ENCODE measurements at places on chromosomes 1 and 21. TPM values are rescaled to one million over a fixed set of nuclear protein-coding genes. Genes with fewer than 3 reads are reported as not detected.

GRCh38 chr21:42376338-42376982 lies 10.1 kb upstream of the TFF1 start:
- H3K27ac ChIP-seq = no peak overlapping the region
- no peak overlapping the region for H3K4me3 ChIP-seq
- no peaks in the 10 kb centered on the region for H3K27me3 ChIP-seq
- H3K4me1 ChIP-seq = no peaks in the 10 kb centered on the region
- H3K36me3 ChIP-seq = no peaks in the 10 kb centered on the region
- DNase-seq = peak; percentile 53

DNA sequence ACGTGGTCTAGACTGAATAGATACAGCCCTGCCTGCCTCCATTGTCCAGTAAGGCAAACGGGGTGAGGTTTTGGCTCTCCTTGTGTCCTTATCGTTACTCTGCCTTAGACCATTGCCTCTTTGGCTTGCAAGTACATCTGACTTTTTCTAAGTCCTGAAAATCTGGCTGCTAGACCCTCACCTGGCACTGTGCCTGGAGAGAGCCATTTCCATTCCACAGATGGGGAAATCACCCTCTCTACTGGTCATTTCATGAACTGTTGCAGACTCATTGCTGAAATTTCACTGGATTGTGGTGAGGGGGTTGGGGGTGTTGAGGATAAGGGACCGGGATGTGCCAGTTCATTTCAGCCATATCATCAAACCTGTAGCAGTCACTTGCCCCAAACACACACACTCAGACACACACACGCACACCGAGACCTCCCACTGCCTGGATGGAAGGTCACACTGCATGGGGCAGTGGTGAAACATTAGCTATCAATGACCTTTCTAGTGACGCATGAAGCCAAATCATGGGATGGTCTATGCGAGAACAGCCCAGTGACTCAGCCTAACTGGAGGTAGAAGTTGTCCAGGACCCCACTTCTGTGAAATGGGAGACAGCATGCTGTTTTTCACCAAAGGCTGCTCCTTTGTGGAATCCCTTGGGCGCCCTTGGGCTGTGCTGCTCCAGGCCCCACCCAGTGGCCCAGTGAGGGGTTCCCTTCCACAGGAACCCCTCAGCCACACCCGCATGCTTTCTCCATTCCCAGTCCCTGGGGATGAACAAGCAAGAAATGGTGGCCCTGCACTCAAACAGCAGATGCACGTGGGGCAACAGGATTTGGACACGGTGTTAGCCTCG lies 34.9 kb upstream of the VASH2 start:
- peak overlapping the region; percentile 97 for H3K4me3 ChIP-seq
- H3K36me3 ChIP-seq = peaks cover 12% of the 10 kb centered on the region
- peak; percentile 64 for DNase-seq
- H3K27ac ChIP-seq = peak overlapping the region; percentile 84
- no peaks in the 10 kb centered on the region for H3K27me3 ChIP-seq

- H3K4me3 ChIP-seq = no peak overlapping the region
- H3K36me3 ChIP-seq = peaks cover 27% of the 10 kb centered on the region
- no peaks in the 10 kb centered on the region for H3K4me1 ChIP-seq
Measured at GRCh38 chr1:95752515-95753381, 518.7 kb downstream of the RWDD3 start.

DNA sequence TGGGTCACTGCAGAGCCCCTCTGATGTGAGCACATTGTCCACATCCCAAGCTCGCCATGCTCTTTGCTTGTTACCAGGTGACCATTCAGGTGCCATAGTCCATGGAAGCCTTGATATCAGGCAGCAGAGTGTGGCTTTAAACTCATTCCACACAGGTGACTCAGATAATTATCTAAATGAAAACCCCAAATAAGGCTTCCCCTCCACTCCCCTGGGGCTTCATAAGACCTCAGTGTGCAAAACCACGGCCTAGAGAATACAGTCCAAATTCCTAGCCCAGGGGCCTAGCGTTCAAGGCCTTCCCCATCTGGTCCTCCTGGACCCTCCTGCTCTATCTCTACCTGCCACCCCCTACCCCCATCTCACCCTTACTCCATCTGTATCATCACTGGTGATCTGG lies 97.1 kb downstream of the ARHGEF10L start:
- H3K4me1 ChIP-seq = no peaks in the 10 kb centered on the region
- H3K27ac ChIP-seq = no peak overlapping the region
- H3K27me3 ChIP-seq = no peaks in the 10 kb centered on the region
- no peak overlapping the region for H3K4me3 ChIP-seq
- no peak for DNase-seq

DNA sequence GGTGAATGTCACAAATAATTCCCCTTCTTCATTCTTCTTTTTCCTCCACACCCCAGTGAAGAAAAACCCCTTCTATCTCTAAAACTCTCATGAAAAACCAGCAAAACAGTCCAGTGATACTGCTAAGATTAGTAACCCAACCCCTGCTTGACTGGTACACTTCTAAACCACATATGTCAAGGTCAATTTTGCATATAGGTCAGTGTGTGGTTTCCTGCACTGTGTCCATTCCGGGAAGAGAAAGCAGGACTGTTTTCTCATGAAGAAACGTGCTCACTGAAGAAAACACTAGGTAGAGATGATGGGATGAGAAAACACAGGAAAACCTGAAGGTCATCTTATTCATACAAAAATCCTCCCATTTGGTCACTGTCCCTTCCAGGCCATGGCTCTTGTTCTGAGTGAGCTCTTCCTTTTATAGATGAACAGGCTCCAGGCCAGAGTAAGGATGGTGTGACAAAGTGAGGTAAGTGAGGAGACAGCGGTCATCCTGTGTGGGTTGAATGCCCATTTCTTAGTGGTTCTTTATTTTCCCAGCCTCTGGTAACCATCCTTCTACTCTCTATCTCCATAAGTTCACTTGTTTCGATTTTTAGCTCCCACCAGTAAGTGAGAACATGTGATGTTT lies 122.7 kb downstream of the FASLG start:
- no peaks in the 10 kb centered on the region for H3K4me1 ChIP-seq
- H3K27me3 ChIP-seq = no peaks in the 10 kb centered on the region
- no peak overlapping the region for H3K27ac ChIP-seq
- no peaks in the 10 kb centered on the region for H3K36me3 ChIP-seq
- H3K4me3 ChIP-seq = no peak overlapping the region

DNA sequence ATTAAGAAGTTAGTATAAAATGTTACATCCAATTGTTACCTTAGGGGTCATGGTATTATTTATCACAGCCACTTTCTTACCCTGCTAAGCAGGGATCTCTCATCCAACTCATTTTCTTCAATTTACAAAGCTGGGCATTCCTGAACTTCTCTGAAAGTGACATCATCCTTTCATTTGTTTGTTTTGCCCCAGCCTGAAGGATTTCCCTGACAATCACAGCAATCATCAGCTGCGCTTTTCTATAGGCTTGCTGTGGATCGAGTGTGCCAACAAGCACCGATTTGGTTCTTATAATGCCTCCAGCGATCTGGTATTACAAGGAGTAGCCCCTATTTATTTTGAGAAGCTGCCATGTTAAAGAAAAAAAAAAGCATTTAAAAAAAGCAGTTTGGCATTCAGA lies 240.2 kb downstream of the USH2A start:
- H3K36me3 ChIP-seq = no peaks in the 10 kb centered on the region
- H3K27ac ChIP-seq = no peak overlapping the region
- H3K4me1 ChIP-seq = peaks cover 10% of the 10 kb centered on the region
- no peak overlapping the region for H3K4me3 ChIP-seq

- H3K27me3 ChIP-seq = no peaks in the 10 kb centered on the region
- no peak overlapping the region for H3K4me3 ChIP-seq
- peak; percentile 79 for DNase-seq
- H3K4me1 ChIP-seq = no peaks in the 10 kb centered on the region
Measured at GRCh38 chr1:119316870-119317416, 51.6 kb upstream of the HAO2 start.

- peaks cover 5% of the 10 kb centered on the region for H3K4me1 ChIP-seq
- no peak for DNase-seq
- no peak overlapping the region for H3K4me3 ChIP-seq
- no peaks in the 10 kb centered on the region for H3K36me3 ChIP-seq
- no peak overlapping the region for H3K27ac ChIP-seq
Measured at GRCh38 chr1:71438626-71439025, 357.8 kb upstream of the ZRANB2 start.

DNA sequence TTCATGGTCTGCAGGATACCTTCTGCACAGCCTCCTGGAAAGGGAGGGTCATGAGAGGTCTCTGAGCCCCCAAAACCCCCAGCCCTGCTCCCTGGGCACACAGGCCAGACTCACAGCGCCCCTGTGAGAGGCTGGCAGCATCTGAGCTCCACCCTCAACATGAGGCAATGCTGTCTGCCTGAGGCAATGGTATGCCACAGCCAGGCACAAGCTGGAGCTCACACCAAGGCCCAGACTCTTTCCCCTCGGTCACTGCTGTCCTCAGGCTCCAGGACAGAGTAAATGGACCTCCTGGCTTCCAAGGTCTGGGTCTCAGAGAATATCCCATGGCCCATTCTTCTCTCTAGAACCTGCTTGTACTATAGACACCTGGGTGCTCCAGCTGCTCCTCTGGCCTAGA lies 17.2 kb downstream of the MEF2D start:
- H3K4me3 ChIP-seq = no peak overlapping the region
- peaks cover 4% of the 10 kb centered on the region for H3K4me1 ChIP-seq
- no peaks in the 10 kb centered on the region for H3K27me3 ChIP-seq
- DNase-seq = no peak
- H3K36me3 ChIP-seq = peaks cover 12% of the 10 kb centered on the region

- peak within 1 kb of the TSS; percentile 73 for H3K4me3 ChIP-seq
- DNase-seq = peak; percentile 61
- no peak within 1 kb of the TSS for H3K27ac ChIP-seq
- no peaks in the 10 kb centered on the region for H3K4me1 ChIP-seq
Measured at GRCh38 chr1:110150330-110151174, at the start of gene SLC6A17. SLC6A17 (plus strand) TSS chr1:110150494; CDS start chr1:110166930, 16,436 bp downstream.

GRCh38 chr1:14189381-14189780 lies 409.1 kb upstream of the KAZN start:
- no peaks in the 10 kb centered on the region for H3K27me3 ChIP-seq
- no peak for DNase-seq
- H3K36me3 ChIP-seq = peaks cover 9% of the 10 kb centered on the region
- H3K4me1 ChIP-seq = no peaks in the 10 kb centered on the region
- no peak overlapping the region for H3K27ac ChIP-seq

- no peak overlapping the region for H3K27ac ChIP-seq
- no peak for DNase-seq
- no peak overlapping the region for H3K4me3 ChIP-seq
- H3K36me3 ChIP-seq = peaks cover 2% of the 10 kb centered on the region
Measured at GRCh38 chr1:27816921-27817630, 13.5 kb upstream of the PPP1R8 start.

DNA sequence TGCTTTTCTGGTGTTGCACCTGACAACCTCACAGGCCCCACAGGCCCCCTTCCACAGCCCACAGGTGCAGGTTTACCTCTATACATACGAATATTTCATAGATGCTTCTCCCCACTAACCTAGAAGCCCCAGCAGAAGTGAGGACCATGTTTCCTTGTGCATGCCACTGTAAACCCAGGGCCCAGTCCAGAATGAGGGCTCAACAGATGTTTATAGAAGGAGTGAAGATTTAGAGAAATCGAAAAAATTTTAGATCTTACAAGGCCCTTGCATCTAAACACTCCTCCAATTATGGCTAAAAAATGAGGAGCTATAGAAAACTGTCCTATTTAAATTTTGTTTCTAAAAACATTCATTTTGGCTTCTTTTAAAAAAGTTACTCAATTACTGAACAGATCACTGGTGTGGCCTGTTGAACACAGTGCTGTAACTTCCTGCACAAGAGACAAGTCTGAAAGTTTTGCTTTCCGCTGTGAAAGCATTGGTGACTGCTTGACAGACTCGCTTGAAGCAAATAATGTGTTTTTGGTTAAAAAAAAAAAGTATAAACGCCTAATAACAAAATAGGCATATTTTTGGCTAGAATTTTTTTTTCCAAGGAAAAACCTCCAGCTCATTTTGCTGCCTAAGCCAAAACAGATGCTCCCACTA lies 1.2 kb downstream of the ABCB10 start:
- peaks cover 3% of the 10 kb centered on the region for H3K4me1 ChIP-seq
- peak overlapping the region; percentile 77 for H3K4me3 ChIP-seq
- no peaks in the 10 kb centered on the region for H3K27me3 ChIP-seq
- H3K36me3 ChIP-seq = no peaks in the 10 kb centered on the region
- H3K27ac ChIP-seq = no peak overlapping the region

DNA sequence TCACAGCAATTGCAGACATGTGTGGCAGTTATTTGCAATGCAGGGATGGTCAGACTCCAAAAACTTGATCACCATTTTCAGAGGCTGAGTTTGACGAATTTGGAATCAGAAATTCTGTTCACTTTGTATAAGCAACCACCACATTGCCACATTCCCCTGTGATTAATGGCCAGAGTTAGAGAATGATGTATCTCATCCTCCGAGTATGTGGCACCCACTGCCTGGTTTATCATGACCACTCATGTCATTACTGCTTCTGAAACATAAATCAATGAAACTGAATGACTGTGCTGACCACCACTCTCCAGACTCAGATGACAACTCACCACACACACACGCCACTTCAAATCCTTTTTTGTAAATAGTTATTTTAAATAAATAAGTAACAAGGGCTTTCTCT lies 66.6 kb upstream of the CACHD1 start:
- DNase-seq = no peak
- H3K4me3 ChIP-seq = no peak overlapping the region
- H3K36me3 ChIP-seq = no peaks in the 10 kb centered on the region
- no peaks in the 10 kb centered on the region for H3K4me1 ChIP-seq
- no peak overlapping the region for H3K27ac ChIP-seq

DNA sequence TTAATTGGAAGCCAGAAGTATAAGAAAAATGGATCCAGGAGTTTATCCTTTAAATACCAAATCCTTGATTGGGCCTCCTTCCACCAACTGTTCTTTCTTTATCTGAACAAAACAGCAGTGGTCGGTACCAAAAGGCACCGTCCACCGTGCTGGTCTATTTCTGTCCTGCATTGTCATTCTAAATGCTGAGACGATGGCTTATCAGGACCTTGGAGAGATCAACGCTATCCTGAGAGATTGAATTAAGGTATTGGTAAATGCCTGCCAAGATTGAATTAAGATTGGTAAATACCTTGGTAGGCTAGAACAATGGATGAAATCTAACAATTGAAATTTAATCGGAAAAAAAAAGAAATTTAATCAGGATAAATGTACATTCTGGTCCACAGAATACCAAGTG lies 73.4 kb upstream of the SOD1 start:
- H3K36me3 ChIP-seq = no peaks in the 10 kb centered on the region
- no peak overlapping the region for H3K27ac ChIP-seq
- no peak overlapping the region for H3K4me3 ChIP-seq
- H3K4me1 ChIP-seq = no peaks in the 10 kb centered on the region
- no peaks in the 10 kb centered on the region for H3K27me3 ChIP-seq

GRCh38 chr1:53850082-53850673 lies 12.1 kb upstream of the NDC1 start:
- no peak overlapping the region for H3K27ac ChIP-seq
- no peak for DNase-seq
- H3K36me3 ChIP-seq = peaks cover 26% of the 10 kb centered on the region
- H3K27me3 ChIP-seq = no peaks in the 10 kb centered on the region
- H3K4me1 ChIP-seq = no peaks in the 10 kb centered on the region

Gene CACNA1E
- total RNA-seq = 0.46 TPM

Gene SH3BGR
- total RNA-seq = 4.3 TPM

Gene SELL
- total RNA-seq = not detected

Gene ECM1
- total RNA-seq = 1.4 TPM

Gene NSL1
- total RNA-seq = 49.3 TPM

Gene HES3
- 89.9 TPM for total RNA-seq

Gene NR5A2
- total RNA-seq = 4.7 TPM

Gene DISC1
- 2.1 TPM for total RNA-seq

Gene C1orf185
- not detected for total RNA-seq

Measured in H9 (cell line).